ENCODE measurements at places on chromosomes 3 and 15.

DNA sequence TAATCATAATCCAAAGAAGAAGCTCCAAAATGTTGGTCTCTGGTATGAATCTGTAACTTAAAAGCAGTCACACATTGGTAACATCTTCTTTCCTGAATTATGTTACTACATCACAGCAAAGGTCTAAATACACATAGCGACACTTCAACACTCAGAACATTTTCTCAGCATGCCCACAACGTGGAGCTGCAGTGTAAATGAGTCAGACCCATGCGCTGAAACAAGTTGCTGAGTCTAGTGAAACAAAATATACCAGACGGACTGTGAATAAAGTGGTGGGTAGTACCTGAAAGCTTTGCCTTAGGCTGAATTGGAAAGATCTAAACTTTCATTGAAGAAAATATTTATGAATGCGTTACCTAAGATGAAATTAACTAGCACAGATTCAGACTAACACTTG lies 33.2 kb upstream of the GOLGA8B start:
- DNase-seq = no peak

DNA sequence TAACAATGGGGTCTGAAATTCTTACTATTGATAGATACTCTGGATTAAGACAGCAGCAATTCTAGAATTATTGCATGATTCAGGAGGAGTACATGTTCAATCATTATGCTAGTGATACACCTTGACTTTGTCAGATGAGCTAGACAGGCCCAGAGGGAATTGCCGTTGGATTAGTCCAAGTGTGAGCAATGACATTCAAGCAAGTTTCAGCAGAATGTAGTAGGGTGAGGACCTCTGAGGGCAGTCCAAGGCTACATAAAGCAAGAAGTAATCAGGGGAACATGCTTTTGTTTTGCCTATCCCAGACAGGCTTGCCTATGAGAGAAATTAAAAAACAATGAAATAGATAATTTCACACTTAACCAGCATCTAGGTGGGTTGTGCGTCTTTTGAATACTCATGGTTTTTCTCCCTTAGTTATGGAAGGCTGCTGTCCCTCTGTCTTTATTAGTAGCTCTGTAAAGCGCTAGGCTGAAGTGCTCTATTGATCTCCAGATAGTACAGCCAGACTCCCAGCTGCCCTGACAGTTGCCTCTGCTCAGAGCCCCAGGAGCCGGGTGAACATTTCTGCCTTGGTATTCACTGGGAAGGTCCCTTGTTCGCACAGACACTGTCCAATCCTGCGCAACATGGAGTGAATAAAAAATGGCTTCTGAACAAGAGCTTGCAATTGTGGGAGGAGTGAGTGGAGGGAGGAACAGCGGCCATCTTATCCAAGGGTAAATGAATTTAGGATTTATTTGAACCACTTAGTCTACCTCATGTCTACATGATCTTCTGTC lies 316.6 kb upstream of the ONECUT1 start:
- no peak for DNase-seq

- DNase-seq = no peak
Observed at GRCh38 chr3:9276761-9277370, 27.4 kb upstream of the SRGAP3 start.

- DNase-seq = no peak
Observed at GRCh38 chr3:134487406-134487805, 1.5 kb downstream of the CEP63 start.

DNA sequence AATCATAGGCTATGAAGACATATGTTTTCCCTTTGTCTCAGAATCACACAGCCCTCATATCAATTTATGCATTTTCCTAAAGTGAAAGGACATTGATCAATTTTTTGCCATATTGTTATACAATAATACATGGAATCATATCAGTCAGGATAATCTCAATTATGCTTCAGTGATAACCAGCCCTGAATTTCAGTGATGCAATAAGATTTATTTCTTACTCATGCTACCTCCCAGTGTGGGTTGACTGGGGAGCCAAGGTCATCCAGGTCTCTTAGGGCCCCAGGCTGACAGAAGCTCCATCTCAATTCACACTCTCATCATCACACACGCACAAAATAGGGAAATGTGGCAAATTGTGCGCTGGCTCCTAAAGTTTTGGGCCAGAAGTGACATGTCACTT lies 44.2 kb upstream of the TNIK start:
- DNase-seq = no peak

GRCh38 chr15:40776537-40777141 lies 6.9 kb downstream of the C15orf62 start:
- no peak for DNase-seq

- no peak for DNase-seq
Observed at GRCh38 chr15:71272932-71273331, 157.7 kb downstream of the THSD4 start.

DNA sequence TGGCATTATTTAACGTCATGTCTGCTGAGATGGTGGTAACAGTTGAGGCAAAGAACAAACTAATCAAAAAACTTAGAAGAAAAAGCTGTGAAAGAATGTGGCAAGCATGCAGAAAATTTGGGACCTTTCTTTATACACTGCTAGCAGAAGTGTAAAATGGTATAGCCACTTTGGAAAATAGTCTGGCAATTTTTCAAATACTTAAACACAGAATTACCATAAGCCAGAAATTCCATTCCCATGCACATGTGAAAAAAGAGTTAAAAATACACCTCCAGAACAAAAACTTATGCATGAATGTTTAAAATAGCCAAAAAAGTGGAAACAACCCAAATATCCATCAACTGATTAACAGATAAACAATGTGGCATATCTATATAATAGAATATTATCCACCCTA lies 613.3 kb downstream of the TBL1XR1 start:
- no peak for DNase-seq

- no peak for DNase-seq
Observed at GRCh38 chr3:137687181-137687879, 76.8 kb upstream of the SOX14 start.

DNA sequence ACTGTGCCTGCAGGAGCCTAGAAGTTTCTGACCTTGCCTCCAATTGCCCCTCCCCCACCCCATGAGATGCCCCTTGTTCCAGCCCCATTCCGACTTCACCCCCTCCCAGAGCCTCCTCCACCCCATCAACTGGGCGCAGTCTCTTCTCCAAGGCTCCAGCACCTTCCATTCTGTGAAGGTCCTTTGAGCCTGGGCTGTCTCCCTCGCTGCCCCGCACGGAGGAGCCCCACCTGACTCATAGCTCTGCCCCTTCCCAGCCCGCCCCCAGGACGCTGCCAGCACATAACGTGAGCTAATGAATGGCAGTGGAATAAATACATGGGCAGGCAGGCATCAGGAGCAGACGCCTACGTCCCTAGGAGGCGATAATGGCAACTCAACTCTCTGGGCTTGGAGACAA lies 113.1 kb downstream of the NUP210 start:
- no peak for DNase-seq

GRCh38 chr3:152402695-152403451 lies 134.1 kb downstream of the MBNL1 start:
- no peak for DNase-seq

DNA sequence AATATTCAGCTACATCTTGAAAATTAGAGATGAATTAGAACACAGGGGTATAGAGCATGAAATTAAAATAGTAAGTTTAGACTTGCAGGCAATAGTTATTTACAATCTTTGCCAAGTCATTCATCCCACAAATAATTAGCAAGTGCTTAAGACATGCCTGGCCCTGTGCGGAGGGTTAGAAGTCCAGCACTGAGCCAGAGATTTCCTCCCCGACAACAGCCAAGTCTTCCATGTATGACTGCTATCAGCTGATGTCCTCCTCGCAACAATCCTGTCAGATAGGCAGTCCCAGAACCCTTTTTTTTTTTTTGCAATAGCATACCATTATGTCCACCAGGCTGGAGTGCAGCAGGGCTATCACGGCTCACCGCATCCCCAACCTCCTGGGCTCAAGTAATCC lies 14.6 kb downstream of the SIN3A start:
- DNase-seq = no peak

- DNase-seq = no peak
Observed at GRCh38 chr15:45128971-45129639, 574 bp downstream of the DUOXA1 start.

DNA sequence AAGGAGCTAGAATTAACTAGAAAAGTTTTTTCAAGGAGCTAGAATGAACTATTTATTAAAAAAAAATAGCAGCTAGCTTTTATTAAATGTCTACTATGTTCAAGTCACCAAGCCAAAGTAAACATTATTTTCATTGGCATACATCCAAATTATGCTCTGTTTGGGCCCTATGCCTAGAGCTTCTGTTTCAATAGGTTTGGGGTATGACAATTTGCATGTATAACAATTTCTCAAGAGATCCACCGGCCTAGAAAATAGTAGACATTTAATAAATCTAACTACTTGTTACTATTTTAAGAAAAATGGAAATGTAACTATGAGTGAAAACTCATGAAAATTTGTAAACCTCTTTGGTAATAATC lies 8.0 kb downstream of the GABRR3 start:
- DNase-seq = no peak
